ENCODE measurements at places on chromosomes 2 and 18.

- DNase-seq: no peak
Measured at GRCh38 chr2:147646818-147647468, 197.9 kb upstream of the ACVR2A start.

DNA sequence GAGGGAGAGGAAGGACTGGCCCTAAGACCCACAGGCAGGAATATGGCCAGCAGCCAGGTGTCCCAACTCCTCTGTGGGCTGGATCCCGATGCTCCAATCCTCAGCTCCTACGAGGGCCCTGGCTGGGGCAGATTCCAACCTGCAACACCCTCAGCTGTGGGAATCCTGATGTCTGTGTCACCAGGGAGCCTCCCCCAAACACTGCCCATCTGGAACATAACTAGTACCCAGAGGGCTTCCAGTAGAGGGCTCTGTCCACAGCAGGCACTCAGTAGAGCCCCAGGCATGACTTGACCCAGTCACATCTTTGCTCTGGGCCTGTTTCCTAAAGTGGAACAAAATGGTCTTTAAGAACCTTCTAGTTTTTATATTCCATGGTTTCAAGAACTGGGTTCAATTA, 20.6 kb upstream of the LOXHD1 start:
- DNase-seq: no peak

- DNase-seq: no peak
Measured at GRCh38 chr2:224875841-224876240, 159.7 kb upstream of the CCDC195 start.

- DNase-seq: no peak
Measured at GRCh38 chr2:215576572-215576971, 140.7 kb upstream of the FN1 start.

DNA sequence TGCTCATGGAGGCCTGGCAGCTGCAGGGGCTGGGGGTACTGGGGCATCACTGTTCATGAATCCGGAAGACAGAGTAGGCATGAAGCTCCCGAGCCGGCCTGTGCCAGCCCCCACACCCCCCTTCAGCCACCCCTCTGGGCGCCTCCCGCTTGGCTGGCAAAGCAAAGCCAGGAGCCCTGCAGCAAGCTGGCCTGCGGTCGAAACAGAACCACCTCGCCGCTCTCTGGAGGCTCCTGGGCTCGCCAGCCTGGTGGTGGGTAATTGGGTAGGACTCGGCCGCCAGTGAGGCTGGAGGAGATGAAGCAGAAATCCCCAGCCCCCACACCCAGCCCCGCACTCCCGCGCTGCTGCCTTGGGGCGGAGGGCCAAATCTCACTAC, 70.9 kb upstream of the GPC1 start:
- DNase-seq: no peak

GRCh38 chr2:152189622-152190495, 14.3 kb upstream of the STAM2 start:
- DNase-seq: no peak

- no peak for DNase-seq
Measured at GRCh38 chr18:35432565-35433001, 55.4 kb upstream of the ZNF396 start.

DNA sequence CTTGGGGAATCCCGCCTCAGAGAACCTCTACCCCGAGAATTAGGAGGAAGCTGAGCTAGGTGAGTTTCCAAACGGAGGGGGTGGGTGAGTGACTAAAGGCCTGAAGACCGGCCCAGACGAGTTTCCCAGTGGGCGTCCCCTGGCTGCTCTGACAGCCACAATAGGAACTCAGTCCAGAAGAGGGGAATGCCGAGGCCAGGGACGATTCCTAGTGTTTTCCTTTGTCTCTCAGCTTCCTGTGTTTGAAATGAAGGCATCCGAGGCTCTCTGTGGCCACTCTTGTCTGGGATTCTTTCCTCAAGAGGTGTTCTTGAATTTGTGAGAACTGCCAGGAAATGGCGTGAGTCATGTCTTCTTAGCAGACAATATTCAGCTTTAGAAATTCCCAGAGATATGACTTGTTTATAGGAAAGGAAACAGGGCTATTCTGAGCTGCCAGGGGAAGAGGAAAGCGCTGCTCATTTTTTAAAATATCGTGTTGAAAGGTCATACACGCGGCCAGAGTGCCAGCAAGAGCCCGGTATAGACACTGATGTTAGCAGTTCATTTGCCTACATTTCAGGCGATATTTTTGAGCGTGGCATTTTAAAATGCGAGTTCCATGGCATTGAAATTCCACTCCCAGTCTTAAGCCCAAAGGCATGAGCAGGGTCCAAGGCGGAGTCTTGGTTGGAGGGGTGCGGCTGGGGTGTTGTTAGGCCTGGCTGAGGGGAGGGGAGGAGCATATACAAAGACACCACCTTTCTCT, 169.1 kb upstream of the KLF7 start:
- peak; percentile 74 for DNase-seq

DNA sequence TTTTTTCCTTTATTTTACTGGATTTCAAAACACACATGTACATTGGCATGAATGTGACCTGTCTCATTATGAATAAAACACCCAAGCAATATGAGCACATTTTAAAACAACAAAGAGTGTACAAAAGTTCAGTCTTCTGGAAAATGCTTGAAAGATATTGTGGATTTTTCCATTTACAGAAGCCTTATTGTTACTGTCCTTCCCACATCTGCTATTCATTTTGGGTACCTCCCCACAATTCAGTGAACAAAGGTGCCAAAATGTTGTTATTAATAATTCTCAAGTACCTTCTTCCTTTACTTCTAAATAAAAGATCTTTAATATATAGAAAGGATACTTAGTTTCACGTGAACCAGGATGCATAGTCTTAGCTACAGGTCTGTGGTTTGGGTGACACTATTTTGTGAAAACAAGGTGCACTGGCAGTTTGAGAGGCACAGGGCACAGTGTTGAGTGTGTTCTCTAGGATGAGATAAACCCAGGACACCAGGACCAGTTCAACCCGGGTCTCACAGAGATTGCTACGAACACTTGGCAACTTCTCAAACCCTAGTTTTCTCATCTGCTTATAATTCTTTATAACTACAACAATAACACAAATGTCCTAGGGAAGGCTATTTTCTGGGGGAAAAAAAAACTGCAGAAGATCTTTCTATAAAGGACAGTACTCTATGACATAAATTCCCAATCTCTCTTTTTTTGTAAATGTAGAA, 84.5 kb upstream of the GALNT5 start:
- no peak for DNase-seq

- DNase-seq: no peak
Measured at GRCh38 chr18:23838801-23839366, 149.6 kb downstream of the LAMA3 start.

GRCh38 chr18:76328140-76328539, 166.9 kb downstream of the ZNF516 start:
- DNase-seq: no peak

DNA sequence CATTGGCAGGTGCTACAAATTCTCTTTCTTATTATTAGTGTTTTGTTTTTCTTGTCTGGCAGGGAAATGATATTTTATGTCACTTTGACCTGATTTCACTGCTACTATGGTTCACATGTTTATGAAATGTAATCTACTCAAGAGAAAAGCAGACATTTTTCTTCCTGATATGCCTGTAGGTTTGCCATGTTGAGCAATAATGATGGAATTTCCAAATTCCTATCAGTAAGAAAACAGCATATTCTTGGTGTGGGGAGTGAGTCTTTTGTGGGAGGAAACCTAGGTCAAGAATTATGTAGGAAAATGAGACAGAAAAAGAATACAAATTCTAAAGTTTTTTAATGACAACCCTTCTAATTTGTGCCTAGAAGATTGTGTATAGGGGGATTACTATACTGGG, 356.4 kb downstream of the SLC4A3 start:
- DNase-seq: no peak

GRCh38 chr18:45839414-45840395, 14.2 kb downstream of the SIGLEC15 start:
- DNase-seq: no peak

- DNase-seq: no peak
Measured at GRCh38 chr2:43941966-43942365, 53.8 kb downstream of the LRPPRC start.

DNA sequence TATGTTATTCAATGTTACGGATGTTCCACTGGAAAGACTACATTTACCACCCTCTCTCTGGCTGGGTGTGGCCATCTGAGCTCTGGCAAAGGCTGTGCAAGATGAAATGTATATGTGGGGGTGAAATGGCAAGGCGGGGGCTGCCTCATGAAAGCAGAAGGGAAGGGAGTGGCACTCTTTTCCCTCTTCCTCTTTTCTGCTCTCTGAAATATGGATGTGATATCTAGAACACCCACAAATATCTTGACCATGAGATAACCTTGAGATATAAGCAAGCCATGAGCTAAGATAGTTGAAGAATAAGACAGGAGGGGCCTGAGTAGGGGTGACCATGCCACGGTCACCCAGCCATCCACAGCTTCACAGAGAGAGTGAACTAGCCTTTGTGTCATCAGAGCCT, 367.8 kb upstream of the ID2 start:
- no peak for DNase-seq

DNA sequence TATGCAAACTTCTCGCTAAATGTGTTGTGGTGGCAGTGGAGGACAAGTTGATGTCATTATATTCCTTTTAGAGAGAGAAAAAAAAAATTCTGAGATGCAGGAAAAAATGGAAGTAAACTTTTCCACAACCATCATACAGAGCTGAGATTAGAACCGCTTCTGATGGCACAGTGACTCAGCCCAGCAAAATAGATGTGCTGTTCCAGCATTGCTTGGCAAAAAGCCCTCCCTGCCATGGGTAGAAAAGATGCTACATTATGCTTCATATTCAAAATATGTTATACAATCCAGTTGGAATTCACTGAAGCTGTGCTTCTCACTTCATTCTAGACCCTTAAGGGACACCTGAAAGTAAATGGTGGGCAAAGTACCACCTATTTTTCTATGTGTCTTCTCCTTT, 1047.6 kb upstream of the FANCL start:
- no peak for DNase-seq

GRCh38 chr18:74508366-74508765, 12.2 kb downstream of the CNDP2 start:
- no peak for DNase-seq

Data from T1000 (cell line).